ENCODE measurements at places on chromosomes 1 and 21. TPM values are rescaled to one million over a fixed set of nuclear protein-coding genes. Genes with fewer than 3 reads are reported as not detected.

DNA sequence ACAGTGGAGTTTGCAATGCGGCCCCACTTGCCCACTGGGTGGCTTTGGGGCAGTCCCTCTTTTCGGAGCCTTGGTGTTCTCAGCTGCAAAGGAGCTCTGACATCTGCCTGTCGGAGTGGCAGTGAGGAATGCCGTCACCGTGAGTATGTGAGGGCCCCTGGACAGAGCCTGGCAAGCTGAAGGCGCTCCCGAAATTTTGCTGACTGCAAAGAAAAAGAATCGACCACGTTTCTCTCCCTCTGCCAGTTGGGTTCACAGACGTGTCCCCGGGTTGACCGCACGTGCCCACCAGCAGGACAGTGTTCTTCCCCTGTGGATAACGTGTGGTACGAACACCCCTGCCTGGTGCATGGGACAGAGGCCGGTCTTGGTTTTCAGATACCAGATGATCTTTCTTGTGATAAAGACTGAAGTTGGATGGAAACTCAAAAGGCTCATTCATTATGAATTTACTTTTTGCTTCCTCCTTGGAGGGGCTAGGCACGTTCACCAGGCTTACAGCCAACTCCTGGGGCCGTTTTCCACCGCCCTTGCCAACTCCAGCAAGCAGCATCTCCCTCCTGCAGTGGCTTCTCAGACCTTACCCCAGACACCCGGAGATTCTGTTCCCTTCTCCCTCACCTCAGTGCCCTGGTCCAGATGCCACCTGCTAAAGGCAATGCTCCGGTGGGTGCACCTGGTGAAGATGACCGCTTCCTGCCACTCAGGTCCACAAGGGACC is 29.7 kb downstream of the ECE1 start:
- H3K4me3 ChIP-seq, result no peak overlapping the region
- peaks cover 47% of the 10 kb centered on the region for H3K4me1 ChIP-seq
- no peak for DNase-seq
- H3K27ac ChIP-seq, result peak overlapping the region; percentile 91

DNA sequence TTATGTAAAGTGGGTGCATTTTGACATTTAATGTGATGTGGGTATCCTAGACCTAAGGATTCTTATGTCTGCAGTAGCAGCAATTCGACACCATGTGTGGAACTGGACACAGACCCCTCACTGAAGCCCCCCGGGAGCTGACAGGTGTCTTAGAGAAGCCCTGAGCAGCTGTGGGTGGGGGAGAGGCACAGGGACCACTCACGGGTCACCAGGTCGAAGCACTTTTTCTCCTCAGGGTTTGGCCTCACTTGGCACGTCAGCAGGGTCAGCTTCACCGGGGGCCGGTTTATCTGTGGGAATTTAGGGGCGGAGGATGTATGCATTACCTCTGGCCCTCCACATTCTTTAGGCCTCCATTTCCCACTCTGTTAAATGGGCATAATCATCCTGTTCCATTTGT is 14.0 kb upstream of the TCEA3 start:
- H3K27me3 ChIP-seq, result no peaks in the 10 kb centered on the region
- DNase-seq, result no peak
- H3K27ac ChIP-seq, result no peak overlapping the region
- no peak overlapping the region for H3K4me3 ChIP-seq

DNA sequence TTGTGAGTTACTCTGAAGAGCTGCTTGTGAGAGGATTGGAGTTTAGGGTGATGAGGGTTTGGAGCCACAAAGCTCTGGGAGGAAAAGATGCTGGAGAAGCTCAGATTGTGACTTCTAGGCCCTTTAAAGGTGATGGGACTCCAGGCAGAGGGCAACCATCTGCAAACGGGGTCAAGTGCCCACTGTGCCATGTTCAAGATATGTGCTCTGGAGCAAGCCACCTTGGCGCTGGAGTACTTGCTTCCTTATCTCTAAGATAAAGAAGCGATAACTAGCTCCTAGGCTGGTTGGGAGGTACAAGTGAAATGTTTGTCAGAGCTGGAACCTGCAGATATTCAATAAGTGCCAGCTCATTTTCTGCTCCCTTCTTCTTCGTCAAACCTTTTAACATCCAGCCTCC is 14.3 kb upstream of the FOXE3 start:
- no peak overlapping the region for H3K4me3 ChIP-seq
- no peaks in the 10 kb centered on the region for H3K4me1 ChIP-seq
- no peak overlapping the region for H3K27ac ChIP-seq
- no peaks in the 10 kb centered on the region for H3K36me3 ChIP-seq

- no peaks in the 10 kb centered on the region for H3K27me3 ChIP-seq
- H3K36me3 ChIP-seq, result no peaks in the 10 kb centered on the region
- no peak overlapping the region for H3K4me3 ChIP-seq
- no peak overlapping the region for H3K27ac ChIP-seq
Measured at GRCh38 chr1:108551137-108551862, 8.6 kb upstream of the EEIG2 start.

DNA sequence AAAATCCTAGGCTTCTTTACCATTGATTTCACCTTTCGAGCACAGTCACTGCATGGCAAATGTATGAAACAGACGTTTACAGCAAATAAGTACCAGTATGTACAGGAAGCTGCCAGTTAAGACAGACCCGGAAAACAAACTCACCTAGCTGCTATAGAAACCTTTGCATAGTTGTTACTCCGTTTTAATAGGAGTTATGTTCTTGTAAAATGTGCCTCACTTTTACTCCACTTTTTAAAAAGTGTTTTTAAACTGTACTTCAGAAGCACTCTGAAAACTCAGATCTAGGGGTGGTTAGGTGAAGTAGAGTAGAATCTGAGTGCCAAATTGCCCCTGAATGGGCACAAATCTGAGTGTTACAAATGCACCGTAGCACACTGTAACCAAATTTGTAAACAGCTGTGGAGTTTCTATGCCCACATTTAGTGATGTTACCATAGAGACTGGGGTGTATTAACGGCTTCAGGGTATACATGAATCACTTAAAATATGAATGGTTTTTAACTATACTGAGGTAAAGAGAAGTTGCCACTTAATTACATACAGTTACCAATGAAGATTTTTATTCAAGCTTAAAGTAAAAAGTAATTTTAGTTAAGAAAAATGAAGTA is 30.7 kb downstream of the CNIH4 start:
- DNase-seq, result no peak
- H3K36me3 ChIP-seq, result peaks cover 46% of the 10 kb centered on the region
- no peaks in the 10 kb centered on the region for H3K4me1 ChIP-seq
- no peaks in the 10 kb centered on the region for H3K27me3 ChIP-seq

- H3K4me1 ChIP-seq, result no peaks in the 10 kb centered on the region
- no peak for DNase-seq
- no peak overlapping the region for H3K4me3 ChIP-seq
- H3K36me3 ChIP-seq, result no peaks in the 10 kb centered on the region
Measured at GRCh38 chr21:17931080-17931479, 111.9 kb upstream of the C21orf91 start.

- no peaks in the 10 kb centered on the region for H3K27me3 ChIP-seq
- no peak overlapping the region for H3K27ac ChIP-seq
- no peaks in the 10 kb centered on the region for H3K36me3 ChIP-seq
- H3K4me3 ChIP-seq, result no peak overlapping the region
- no peak for DNase-seq
Measured at GRCh38 chr1:82387012-82387366, 586.3 kb downstream of the ADGRL2 start.

The HTR6 gene
- total RNA-seq, result not detected

The NCSTN gene
- 85.8 TPM for total RNA-seq

The DUSP10 gene
- total RNA-seq, result 9.5 TPM

The CNKSR1 gene
- 45.6 TPM for total RNA-seq

The ATXN7L2 gene
- total RNA-seq, result 6.9 TPM

The SOX13 gene
- 20.6 TPM for total RNA-seq

The ELF3 gene
- 39.9 TPM for total RNA-seq

The CCDC17 gene
- 6.5 TPM for total RNA-seq
